Activated CD8-positive, alpha-beta memory T cell treated with anti-CD3 and anti-CD28 coated beads for 1 hour (primary cell): ENCODE measurements at places on chromosomes 4 and X.

DNA sequence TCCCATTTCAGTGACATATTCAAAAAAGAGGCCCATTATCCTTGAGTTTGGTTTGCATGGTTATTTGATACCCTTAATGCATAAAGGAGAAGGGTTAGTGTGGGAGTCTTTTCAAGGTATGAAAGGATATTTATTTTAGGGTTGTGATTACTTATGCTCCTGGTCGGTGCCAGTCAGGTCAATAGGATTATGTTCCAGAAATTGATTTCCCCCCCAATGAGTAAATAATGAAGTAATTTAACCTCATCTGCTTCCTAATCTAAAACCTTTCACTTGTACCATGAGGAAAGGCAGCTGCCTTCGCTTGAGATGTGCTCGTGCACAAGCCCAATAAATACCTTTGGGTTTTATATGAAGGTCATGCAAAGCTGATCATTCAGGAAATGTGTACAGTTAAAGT, 55.0 kb upstream of the NR0B1 start:
- DNase-seq = no peak

DNA sequence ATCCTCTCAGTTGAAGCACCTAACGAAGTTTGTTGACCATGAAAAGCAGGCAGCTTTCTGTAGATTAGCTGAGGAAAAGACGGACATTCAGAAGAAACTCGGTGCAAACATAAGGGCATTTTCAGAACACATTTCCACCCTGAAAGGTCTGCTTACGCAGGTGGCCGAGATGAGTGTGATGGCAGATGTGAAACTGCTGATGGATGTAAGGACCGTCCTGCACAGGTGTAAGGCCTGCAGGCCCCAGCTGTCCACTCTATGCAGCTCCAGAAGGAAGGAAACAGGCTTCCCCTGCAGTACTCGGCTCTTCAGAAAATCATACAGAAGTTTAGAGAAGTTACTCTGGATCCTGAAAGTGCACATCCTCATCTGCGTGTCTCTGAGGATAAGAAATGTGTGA, 20.8 kb upstream of the TRIM60 start:
- no peak for DNase-seq

DNA sequence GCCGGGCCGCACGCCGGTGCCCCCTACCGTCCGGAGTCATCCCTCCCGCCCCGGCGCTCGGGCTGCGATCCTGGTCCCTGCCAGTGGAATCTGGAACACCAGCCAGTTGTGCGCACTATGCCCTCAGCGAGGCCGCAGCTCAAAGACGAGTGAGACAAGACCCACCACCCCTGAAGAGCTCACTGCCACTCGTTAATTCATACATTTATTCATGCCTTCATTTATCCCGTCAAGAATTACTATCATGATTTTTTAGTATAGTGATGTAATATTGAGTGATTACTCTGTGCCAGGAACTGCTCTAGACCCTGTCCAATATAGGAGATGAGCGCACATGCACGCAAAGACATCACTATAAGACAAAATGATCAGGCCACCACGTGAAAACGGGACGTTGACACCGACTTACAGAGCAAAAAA, 247 bp upstream of the PPA2 start:
- DNase-seq = no peak

DNA sequence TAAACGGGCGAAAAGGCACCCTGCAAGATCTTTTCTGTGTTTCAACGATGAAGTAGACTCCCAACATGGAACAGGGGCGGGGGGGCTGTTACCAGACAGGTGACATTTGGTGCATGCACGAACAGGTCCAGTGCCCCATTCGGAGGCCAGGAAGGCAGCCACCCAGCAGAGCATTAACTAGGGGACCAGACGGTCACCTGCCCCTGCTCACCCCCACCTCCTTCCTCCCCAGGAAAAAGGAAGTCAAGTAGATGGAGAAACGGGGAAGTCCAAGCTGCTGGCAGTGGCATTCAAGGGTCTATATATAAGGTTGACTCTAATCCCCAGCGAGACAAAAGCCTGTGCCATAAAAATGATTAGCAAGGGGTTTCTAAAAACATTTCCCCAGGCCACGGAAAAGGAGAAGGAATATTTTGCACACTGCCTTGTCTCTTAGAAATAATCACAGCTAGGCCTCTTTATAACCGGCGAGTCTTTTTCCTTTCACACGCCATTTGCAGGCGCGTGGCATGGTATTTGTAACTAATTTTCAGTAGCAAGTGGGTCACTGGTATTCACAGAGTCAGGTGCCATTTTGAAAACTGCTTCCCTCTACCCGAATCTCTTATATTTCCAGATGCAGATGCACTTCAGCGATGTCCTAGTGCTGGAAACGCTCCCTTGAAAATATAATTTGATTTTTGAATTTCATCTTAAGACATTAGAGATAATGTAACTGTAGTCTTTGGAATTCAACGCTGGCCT, 1.2 kb upstream of the TMSB4X start:
- no peak for DNase-seq

DNA sequence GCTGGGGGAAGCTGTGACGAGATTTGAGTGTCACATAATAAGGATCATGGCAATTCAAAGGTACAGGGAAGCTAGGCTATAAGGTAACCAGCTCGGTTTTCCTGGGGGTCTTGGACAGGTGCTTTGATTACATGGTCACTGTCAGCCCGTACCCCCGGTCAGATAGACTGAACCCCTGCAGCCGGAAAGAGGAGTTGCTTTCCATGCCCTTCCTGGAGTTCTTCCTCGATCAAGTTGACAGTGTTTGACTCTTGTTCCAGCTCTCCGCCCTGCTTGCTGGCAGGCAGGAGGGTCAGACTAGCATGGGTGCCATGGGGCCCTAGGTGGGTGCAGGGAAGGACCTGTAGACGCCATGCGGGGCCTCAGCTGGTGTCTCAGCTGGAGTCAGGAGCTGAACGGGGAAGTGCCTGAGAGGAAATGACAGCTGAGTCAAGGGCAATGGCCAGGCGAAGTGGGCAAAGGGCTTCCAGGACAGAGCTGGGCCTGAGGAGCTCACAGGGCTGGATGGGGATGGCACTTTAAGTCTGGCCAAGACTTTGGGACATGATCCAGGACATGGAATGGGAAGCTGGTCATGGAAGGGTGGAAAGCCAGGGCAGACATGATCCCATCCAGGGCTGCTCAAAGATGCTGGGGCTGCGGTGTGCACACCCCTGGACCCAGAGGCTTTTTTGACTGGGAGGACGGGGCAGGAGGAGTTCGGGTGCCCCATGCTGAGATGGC, 1.6 kb downstream of the TMEM187 start:
- no peak for DNase-seq

DNA sequence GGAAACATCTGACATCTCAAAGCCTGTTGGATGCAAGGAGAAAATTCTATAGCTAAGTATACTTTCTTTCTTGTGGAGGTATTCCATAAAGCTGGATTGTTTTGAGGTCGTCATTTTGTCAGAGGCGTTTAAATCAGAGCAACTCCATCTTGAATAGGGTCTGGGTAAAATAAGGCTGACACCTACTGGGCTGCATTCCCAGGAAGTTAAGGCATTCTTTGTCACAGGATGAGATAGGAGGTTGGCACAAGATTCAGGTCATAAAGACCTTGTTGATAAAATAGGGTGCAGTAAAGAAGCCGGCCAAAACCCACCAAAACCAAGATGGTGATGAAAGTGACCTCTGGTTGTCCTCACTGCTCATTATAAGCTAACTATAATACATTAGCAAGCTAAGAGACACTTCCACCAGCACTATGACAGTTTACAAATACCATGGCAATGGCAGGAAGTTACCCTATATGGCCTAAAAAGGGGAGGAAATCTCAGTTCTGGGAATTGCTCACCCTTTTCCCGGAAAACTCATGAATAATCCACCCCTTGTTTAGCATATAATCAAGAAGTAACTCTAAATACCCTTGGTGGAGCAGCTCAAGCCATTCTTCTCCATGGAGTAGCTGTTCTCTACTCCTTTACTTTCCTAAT, 11.9 kb downstream of the HSD17B13 start:
- DNase-seq = no peak

- DNase-seq = no peak
Measured at GRCh38 chrX:43000121-43000520, 222.2 kb upstream of the PPP1R2C start.

DNA sequence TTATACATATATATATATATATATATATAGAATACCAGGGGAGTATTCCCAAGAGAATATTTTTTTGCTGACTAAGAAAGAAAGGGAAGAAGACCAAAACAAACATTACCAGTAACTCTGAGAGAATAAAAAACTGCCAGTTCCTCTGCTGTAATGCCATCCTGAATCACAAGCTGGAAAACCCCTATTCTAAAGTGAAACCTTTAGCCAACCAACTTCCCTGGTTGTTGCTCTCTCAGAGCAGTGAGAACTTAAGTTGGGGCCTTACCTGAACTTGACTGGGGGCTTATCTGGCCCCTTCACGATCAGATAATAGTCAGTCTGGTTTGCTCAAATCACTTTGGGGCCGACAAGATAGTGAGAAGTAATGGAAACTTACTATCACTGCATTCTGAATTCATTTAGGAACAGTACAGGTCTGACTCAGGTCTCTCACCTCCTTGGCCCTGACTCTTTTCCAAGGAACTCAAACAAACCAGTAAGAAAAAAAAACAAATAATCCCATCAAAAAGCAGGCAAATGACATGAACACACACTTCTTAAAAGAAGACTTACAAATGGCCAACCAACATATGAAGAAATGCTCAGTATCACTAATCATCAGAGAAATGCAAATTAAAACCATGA, 62.5 kb downstream of the CD40LG start:
- DNase-seq = no peak

DNA sequence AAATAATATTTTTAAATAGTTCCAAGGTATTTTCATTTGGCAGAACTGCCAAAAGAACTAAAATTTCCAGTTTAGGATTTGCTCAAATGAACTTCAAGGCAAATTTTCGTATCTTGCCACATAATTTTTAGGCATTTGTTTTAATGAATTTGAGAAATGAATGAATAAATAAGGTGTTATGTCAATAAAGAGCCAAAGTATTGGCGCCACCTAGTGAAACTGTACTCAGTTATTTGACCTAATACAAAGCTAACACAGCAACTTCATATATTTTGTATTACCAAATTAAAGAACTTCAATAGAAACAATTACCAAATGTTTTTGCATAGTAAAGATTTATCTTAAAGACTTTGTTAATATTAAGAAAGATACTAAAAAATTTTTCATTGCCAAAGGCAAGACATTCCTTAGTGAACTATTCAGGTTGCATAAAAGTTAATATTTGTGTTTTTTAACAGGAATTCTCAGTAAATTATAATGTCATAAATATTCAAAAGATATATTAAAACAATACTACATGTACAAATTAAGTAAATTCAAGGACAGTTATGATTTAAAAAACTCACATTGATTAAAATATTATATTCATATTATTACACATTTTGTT, 50.3 kb downstream of the STPG2 start:
- no peak for DNase-seq

DNA sequence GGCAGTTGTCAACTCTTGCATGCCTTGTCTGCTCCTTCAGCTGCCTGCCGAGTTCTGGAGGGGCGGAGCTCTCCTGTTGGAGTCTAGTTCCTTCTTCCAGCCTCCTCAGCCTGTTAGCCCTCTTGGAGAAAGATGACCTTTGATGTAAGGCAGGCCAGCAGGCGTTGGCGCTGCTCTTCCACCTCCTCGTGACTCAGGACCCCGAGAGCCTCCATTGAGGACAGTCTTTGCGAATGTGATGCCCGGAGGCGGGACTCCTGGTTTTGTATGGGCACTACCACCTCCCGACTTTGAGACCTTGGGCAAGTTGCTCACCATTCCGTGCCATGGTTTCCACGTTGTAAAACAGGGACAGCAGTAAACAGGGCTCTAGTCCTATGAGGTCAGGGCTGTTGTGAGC, 108.3 kb downstream of the TENM3 start:
- DNase-seq = no peak

DNA sequence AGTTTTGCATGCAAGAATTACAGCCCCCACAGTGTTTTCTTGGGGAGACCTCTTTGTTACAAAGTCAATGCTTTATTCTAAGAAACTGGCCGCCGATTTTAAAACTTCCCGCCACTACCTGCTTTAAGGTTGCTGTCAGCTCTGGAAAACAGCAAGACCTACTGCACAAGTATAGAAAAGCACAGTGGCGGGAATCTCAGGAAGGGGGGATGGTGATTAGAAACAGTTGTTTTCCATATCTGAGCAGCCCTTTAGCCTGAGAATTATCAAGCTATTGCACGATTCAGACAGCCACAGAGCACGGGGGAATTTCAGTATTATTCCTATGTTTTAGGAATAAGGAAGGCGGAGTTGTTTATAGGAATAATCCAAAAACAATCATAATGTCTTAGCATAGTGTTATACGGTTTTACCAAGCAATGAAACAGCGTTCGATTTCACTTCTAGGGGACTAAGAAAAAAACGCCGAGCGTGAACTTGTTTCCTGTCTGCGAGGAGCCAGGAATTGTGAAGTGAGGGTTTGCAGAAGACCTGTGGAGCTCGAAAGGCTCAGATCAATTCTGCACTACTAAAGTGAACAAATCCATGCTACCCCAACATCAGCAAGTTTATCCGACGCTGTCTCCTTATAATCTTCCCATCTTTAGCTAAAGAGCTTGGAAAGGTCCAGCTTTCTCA, 81.3 kb downstream of the HMGN5 start:
- DNase-seq = no peak
